ENCODE measurements at places on chromosomes 1 and 21.

DNA sequence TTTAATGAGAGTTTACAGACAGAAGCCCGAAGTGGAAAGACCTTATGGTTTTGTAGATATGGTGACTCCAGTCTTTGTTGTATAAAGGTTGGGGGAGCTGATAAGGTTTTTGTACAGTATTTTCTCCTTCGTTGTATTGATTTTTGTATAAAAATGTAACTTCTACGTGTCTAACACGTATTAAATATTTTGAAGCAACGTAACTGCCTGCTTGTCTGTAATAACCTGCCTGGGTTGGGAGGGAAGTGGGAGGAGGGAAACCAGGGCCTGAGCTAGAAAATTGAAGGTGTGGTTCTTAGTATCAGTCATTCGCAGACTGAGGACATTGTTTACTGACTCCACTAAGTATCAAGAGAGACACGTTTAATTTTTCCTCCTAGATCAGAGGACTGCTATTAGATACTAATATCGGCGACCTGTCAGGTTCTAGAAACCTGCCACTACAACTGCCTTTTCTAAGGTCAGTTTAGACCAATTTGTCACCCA lies 2.2 kb downstream of the IER5 start:
- no peak for DNase-seq

DNA sequence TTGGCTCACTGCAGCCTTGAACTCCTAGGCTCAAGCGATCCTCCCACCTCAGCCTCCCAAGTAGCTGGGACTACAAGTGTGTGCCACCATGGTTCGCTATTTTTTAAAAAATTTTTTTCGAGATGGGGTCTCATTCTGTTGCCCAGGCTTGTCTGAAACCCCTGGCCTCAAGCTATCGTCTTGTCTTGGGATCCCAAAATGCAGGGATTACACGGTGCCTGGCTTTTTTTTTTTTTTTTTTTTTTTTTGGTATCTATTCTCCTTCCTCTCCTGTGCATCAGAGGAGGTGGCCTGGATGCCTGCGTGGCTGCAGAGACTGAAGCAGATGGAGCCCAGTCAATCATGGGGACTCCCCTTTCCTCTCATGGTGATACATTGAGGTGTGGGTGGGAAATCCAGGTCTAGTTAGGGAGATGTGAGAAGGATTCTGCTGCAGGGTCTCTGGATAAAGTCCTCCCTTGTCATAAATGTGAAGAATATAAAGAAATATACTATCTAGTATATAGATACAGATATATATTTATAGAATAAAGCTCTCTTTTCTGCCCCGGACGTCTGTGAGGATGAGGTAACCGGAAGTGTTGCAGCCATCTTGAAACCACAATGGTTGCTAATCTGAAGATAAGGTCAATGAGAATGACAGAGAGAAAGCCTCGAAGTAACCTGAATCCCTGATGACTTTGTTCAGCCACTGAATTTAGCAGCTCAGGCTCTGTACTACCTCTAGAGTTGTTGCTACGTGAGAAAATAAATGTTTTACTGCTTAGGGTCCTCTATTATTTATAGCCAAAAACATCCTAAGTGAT lies 19.5 kb upstream of the RGSL1 start:
- DNase-seq: peak; percentile 21

DNA sequence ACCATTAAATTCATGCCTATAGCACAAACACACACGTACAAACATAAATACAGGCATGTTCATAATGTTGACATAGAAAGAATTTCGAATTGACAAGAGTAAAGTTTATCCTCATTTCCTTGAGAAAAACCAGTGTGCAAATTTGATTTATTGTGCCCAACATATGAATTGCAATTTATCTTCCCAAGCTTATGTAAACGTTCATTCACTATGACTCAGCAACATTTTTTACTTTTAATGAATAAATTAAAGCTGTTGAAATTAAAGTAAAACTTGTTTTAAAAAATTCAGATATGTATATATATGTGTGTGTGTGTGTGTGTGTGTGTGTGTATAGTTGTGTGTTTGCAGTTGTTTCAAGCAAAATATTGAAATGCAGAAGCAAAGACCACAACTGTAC lies 1067.9 kb downstream of the BRINP3 start:
- DNase-seq: no peak

DNA sequence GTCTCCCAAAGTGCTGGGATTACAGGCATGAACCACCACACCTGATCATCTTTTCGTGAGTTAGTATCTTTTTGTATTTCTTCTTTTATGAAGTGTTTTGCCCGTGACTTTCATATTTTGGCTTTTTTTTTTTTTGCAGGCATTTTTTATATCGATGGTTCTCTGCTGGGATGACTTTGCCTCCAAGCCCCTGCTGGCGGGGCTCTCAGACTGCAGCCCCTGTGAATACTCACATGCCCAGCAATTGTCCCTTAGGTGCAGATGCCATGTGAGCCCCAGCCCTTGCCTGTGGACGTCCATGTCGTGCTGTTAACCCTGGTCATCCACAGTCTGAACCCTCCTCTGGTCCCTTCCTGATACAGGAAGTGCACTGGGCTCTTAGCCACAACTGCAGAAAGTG lies 21.7 kb downstream of the CRYAA start:
- no peak for DNase-seq

GRCh38 chr1:22449636-22450035 lies 2.0 kb upstream of the ZBTB40 start:
- DNase-seq: no peak

DNA sequence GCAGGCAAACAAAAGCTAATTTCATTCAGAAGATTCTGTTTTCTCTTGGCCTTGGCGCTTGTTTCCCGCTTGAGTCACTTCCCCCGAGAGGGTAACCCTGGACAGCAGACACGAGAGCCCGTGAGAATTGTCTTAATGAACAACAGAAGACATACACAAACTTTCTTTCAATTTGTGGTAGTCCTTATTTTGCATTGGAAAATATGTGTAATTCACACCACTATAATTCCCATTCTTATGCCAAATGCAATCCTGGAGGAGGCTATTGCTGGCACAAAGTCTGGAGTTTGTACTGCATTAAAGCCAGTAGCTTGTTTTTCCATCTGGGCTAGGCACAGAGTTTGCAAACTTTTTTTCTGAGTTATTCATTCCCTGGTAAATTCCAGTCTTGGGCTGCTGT lies 109.8 kb upstream of the IVNS1ABP start:
- no peak for DNase-seq

GRCh38 chr21:17711896-17712295 lies 99.2 kb upstream of the BTG3 start:
- DNase-seq: no peak

DNA sequence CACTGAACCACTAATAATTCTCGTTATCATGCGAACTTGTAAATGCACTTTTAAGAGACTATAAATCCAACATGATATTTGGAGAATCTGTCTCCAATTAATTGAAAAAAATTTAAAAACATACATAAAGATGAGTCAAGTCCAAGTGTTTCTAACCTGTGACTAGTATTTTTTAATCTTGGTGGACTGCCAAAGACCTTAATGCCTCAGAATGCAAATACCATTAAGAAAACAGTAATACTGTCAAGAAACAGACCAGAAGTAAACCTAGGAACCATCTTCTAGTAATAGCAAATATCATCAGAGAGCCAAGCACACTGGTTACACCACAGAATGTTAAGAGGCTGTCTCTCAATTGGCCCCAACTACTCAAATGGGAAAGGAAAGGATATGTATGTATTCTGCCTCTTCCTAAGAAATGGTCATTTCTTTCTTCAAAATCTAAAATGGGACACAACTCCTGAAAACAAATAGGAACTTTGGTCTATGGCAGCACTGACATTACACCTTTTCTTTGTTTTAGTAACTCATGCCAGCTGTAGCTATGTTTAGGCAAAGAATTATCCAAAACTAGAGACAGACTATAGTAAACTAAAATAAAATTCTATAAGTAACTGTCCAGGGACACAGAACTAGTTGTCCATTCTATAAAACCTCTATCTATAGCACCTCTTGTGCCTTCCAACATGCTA lies 15.8 kb downstream of the SCYL3 start:
- no peak for DNase-seq

- no peak for DNase-seq
Observed at GRCh38 chr1:197705941-197706340, 69.3 kb downstream of the DENND1B start.

DNA sequence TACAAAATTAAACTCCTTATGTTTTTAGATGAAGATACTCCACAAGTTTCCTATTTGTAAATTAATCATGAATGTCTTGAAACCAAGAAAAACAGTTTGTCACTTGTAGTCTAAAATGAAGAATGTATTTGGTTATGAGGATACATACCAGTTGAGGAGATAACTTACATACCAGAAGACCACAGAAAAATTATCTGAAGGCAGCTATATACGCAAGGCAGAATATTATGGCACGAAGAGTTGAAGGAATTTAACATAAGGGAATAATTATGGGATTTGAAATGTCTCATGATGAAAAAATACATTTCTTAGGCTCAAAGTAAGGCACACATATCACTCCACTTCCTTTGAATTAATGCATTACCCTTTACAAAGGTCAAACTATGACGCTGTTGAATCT lies 73.3 kb downstream of the IFI44 start:
- DNase-seq: no peak

- no peak for DNase-seq
Observed at GRCh38 chr1:38097284-38097898, 50.8 kb upstream of the POU3F1 start.

DNA sequence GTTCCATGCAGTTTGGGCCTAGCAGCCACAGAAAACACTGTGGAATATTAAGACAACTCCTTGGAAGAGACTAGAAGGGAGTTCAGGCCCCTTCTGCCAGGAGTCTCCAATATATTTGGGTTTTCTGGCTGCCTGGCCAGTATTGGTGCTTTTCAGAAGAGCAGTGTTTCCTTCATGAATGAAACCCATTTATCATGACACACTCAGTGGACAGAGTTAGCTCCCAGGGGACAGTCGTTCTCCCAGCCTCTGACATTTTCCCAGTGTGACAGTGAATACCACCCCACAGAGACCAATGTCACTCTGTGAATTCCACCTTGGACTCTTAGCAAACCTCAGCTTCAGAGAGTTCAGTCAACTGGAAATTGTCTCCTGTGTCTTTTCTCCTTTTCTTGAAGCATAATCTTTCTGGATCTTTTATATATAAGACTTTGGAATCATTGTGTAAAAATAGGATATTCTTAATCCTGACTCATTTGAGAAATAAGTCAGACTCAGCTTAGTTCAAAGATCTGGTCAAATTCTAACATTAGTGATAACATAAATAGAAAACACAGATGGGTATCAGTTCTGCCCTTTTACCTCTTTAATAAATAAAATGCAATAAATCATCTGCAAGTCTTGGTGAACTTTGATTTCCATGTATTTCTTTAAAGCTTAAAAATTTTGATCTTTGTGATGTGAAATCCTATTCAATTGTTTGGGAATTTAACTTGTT lies 40.4 kb downstream of the GNG12 start:
- no peak for DNase-seq

GRCh38 chr1:221778125-221778524 lies 36.2 kb upstream of the DUSP10 start:
- DNase-seq: no peak

DNA sequence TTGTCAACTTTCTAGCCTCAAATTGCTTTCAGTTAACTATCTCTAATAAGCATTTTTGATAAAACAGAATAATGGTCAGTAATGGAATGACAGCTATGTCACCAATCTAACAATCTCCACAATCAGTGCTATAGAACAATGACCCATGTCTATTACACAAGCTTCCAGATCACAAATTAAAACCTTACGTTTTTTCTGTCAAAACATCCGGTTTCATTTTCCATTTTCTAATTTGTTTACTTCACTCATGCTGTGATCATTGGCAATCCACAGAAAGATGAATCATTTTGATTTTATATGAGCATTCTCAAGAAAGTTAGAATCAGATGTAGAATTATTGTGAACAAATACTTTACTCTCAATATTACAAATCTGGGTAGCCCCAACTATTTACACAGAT lies 80.3 kb downstream of the KCNT2 start:
- DNase-seq: no peak

DNA sequence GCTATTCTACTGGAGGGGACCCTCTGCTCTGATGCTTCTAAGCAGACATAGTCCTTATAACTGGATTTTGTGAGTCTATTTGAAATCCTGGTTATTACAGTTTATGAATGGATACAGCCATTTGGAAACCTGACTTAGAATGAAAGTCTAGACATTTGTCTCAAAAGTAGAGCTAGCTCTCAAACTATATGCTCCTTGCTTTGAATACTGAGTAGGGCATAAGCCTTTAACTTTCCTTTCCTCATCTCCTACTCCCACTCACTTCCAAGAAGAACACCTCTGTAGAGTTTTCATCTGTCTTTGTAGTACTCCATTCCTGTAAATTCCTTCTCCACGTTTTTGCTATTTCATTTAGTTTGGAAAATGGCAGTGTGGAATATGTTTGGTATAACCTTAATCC lies 9.0 kb upstream of the ARID1A start:
- DNase-seq: no peak

DNA sequence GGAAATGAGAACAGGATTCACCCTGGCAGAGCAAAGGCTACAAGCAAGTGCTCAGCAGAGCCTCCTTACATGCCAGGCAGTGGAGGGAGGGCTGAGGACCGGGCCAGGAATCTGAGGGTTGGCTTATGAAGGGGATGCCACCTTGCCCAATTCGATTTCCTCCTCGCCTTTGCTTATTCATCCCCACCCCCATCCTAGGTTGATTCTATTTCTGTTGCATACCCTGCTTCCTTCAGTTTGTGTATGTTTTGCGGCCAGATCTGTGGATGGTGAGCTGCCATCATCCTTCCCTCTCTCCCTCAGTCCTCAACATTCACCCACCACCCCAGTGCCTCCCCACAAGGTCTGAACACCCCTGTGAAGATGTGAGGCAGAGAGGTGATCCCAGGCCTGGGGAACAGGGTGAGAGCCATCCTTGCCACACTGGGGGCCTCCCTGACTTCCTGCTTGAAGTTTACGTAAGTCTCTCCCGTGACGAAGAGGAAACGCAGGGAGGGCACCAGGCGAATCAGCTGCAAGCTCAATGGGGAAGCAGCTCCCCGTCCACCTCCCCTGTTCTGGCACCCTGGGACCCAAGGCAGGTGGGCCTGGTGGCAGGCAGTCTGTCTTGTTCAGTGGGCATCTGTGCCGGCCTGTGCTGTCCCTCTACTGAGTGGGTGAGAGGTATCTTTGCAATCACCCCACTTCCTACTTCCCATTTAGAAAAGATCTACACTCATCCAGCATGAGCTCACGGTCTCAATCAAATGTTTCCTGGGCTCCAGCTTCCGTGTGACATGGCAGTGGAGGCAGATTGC lies 50.6 kb upstream of the CNTN2 start:
- DNase-seq: no peak

- no peak for DNase-seq
Observed at GRCh38 chr1:208172423-208173145, 71.6 kb downstream of the PLXNA2 start.

DNA sequence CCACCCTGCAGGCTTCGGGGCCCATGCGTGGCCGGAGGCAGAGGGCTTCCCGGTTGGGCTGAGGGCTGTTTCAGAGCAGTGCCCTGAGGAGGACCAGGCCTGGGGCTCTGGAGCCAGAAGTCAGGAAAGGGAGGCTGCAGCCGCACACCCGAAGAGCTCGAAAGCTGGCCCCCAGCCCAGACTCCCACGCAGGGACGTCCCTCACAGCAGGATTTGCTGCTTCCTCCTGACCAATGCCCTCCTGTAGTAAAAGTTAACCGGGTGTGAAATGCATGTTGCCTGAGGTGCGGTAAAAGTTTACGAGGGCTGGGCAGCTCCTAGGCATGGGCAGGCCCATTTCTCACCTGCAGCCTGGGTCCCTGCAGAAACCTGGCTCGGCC lies 101.5 kb upstream of the ARHGEF16 start:
- DNase-seq: no peak

All from stimulated activated CD8-positive, alpha-beta memory T cell treated with anti-CD3 and anti-CD28 coated beads, Interleukin-2, amount 100 ng/mL, for 48 hours (primary cell).